Activated CD4-positive, alpha-beta T cell treated with anti-CD3 and anti-CD28 coated beads for 4 hours (primary cell): ENCODE measurements at places on chromosomes 5 and 9.

DNA sequence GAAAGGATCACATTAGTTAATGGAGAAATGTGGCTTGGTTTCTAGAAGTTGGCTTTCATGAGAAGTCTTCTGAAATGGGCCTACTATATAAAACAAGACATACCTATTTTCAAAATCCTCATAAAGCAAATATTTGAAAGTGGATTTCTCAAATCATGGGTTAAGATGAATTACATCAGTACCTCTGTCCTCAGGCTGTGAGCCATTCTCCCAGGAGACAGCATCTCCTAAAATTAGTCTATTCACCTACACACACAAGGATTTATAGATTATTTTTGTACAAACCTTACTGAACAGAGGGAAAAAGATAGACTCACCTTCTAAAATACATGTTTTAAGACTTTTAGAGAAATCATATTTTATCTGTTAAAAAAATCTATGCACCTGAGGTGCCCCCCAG, 32.1 kb upstream of the SPOCK1 start:
- DNase-seq = no peak

DNA sequence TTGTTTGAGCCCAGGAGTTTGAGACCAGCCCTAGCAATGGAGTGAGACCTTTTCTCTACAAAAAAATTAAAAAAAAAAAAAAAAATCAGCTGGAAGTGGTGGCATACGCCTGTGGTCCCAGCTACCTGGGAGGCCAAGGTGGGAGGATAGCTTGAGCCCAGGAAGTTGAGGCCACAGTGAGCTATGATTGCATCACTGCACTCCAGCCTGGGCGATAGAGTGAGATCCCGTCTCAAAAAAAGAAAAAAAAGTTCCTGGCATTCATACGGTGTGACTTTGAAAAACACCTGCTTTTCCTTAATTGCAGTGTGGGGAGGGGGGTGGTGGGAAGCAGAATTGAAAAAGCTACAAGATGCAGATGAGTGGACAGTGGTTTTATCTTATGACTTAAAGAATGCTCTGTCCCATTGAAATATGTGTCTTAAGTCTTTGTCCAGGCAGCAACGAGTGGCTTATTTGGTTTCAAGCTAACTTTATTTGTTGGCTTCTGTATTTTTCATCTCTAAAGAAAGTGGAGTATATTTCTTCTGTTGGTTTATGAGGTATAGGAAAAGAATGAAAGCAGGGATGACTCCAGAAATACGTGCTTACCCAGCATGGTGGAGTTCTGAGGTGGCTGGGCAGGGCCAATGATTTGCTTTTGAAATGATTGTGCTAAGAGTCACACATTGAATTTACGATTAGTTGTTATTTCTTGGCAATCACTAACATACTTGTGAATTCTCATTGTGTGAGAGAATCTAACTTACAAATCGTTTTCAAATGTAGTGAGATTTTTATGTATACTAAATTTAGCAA, 27.8 kb downstream of the ROPN1L start:
- DNase-seq = no peak

DNA sequence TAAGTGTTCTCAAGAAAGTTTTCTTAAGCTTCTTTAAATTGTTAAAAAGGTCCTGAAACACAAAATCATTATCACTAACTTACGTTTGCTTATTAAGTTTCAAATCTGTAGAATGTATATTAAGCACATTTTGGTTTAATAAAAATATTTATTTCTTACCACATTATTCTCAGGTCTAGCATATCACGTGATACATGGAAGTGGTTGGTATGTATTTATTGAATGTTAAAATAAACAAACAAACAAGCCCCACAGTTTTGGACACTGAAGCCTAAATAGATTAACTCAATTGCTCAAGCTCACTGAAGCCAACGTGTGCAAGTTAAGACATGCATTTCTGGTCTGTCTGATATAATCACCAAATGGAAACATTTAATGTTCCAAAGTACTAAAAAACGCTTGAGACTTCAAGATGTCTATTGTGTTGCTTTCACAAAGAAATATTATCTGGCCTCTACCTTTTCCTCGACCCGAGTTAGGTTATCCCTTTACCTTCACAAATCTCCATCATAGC, 1136.9 kb downstream of the TAF11L14 start:
- DNase-seq = no peak

DNA sequence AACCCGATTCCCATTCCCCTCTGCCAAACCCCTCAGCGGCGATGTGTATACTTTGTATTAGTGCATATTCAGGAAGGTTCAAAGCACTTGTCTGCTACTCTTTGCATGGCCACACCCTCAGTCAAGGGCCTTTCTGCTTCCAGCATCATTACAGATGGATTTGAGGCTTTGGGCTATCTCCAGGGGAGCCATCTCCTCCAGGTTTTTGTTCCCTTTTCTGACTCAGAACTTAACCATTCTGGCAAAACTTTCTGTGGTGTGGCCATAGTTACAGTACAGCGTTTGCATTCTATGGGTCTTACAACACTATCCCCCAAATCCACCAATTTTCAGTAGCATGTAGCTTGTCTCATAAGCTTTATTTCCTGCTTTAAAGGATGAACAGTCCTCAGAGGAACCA, 36.0 kb upstream of the SVEP1 start:
- no peak for DNase-seq

- DNase-seq = no peak
Observed at GRCh38 chr9:100554935-100555401, 22.9 kb upstream of the CAVIN4 start.

GRCh38 chr9:9904041-9904440, 708.8 kb downstream of the PTPRD start:
- no peak for DNase-seq

DNA sequence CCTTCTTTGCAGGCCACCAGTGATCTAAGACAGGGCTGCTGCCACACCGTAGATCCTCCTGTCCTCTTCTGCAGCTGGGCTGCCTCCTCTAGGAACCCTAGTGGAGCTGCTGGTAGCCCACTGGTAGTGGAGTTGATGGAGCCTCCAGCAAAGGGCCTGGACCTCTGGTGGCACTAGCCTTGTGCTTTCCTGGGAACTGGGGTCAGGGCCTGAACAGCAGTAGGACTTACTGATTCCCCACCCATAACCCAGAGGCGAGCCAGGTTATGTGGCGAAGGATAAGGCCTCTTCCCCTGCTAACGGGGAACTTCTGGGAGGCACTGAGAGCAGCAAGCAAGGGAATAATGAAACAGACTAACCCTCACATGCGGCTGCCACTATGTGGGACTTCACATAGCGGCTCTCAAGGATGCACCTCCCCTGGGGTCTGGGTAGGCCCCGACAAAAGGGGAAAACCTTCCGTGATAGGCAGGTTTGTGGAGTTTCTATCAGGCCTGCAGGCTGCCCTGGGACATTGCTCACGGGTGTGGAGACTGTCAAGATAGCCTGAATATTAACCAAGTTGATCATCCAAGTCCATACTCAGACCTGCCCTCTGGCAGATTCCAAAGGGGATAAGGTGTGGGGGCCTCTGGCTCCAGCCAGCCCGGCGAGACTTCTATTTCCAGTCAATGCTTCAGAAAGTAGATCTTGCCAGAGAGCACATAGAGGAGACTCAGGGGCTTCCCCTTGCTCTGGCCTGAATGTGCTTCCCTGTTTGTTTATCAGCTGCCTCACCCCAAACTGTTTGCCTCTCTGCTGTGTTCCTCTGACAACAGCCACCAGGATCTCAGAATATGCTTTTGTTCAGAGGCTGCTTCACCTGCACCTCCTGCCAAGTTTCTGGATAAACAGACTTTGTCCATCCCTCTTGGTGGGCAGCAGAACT, 7.4 kb downstream of the SLC22A4 start:
- DNase-seq = no peak

DNA sequence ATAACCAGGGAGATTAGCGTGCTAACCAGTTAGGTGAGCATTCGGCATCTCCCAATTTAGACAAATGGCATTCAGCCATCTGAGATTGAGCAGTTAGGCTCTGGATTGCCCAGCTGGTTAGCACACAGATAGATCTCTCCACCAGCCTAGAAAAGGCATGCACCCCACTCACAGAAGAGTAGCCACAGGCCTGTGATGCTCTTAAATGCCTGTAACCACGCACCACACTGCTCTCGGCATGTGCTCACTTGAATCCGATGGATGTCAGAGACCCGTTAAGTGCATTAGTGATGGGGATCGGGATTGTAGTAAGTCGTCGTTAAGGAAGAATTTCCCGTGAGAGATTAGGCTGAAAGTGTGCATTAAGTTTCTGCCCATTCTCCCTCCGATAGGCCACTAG, 23.0 kb downstream of the MARCHF6 start:
- no peak for DNase-seq

DNA sequence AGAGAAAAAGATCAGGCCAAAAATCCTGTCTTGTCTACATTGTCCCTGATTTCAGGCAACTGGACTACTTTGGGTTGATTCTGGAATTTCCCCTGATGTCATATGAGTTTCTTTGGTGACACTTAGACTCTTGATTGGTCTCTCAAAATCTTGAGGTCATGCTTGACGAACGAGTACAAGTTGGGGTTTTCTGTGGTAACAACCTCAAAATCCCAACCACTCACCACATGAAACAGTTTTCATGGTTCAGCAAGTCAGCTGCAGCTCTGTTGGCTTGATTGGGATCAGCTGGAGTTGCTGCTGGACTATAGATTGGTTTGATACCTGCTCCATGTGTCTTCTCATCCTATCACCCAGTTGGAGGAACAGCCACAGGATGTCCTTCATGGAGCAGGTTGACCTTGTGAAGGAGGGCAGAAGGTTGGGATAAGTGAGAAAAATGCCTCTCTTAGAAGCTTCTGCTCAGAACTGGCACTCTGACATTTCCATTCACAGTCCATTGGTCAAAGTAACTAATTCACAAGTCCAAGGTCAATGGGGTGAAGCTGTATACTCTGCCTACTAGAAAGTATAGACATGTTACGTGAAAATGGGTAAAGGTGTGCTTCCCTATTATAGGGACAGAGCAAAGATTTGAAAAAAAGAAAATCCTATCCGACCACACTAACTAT, 284.5 kb downstream of the SH3GL2 start:
- DNase-seq = no peak

GRCh38 chr9:90873422-90873821, 71.8 kb downstream of the SYK start:
- no peak for DNase-seq

DNA sequence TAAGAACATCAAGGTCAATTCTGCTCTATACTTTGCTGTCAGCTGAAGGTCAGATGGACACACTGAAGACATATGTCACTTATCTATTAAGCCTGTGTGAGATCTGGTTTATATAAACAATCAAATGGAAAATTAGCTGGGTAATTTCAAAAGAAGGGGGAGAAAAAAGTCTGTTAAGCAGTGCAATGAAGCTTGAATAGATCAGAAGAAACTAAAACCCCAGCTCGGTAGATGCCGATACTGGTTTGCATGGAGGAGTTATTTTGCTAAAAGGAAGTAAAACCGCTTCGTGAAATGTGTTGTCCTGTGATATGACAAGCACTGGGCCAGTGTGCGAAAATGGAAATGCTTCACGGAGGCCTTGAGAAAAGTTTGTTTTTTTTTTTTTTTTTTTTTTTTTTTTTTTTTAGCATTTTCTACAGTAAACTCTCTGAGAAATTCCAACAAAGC, 148.8 kb downstream of the MEF2C start:
- DNase-seq = no peak

DNA sequence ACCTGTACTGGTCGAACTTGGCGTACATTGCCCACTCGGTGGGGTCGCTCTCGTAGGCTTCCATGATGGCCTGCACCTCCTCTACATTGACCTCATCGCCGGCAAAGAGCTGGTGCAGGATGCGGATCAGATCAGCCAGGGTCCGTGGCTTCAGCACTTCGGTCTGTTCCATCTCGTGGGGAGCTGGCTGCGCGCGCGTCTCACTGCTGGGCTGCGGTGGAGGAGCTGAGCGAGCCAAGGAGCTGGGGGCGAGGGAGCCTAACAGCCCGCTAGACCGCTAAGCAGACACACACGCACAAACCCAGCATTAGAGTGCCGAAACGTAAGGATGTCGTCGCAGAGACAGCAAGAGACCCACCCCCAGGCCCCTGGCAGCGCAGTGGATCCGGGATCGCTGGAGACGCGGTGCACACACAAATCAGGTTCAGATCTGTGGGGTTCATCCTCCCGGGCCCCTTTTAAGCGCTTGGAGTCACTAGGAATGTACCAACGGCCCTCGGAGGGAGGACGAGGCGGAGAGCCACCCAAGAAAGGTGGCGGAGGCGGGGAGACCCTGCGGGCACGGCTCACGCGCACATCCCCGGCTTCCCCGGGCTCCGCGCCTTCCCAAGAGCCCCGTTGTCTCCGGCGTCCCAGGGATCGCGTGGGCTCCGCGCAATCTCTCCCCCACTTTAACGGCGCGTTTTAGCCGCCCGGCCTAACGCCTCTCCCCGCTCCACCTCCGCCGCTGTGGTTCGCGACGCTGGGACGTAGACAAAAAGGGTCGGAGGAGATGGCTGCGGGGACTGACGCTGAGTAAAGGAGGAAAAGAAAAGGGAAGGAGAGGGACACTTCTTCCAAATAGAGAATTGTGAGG, at the start of gene CDO1:
Gene CDO1, minus strand, starts transcription at position 434 of the 856 bp plus-strand sequence. Its CDS starts 262 bp downstream, at position 172.
- DNase-seq = peak; percentile 4

DNA sequence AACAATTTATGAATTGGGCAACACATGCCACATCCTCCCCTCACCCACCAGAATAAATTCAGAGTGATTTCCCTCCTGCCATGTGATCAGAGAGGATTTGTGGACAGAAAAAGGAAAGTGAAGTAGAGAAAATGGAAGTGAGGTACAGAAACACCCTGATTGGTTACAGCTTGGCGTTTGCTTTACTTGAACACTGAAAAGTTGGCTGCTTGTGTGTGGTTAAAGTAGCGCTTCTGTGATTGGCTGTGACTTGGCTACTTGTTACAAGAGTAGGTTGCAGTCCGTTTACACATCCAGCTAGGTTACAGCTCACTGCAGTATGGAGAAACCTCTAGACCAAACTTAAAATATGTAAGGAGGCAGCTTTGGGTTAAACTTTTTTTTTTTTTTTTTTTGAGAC, 205.2 kb upstream of the ZNF608 start:
- no peak for DNase-seq
